ENCODE measurements at places on chromosomes 13 and 19. TPM values are rescaled to one million over a fixed set of nuclear protein-coding genes. Genes with fewer than 3 reads are reported as not detected.

DNA sequence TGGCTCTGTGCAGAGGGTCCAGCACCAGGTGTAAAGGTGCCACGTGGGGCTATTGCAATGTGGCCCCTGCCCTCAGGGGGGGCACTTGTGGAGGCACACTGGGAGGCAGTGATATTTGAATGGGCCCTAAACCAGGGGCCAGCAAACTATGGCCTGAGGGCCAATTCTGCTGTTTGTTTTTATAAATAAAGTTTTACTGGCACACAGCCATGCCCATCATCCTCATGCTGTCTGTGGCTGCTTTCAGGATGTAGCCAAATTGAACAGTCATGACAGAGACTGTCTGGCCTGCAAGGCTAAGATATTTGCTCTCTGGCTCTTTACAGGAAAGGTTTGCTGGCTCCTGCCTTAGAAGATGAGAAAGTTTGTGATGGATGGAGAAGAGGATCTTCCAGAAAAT lies 33.9 kb upstream of the RANBP3 start:
- DNase-seq, result no peak

GRCh38 chr13:48656608-48657007 lies 2.9 kb downstream of the CYSLTR2 start:
- no peak for DNase-seq

- no peak for DNase-seq
Measured at GRCh38 chr13:34144142-34144541, 326.2 kb downstream of the RFC3 start.

- DNase-seq, result no peak
Measured at GRCh38 chr19:18271433-18271841, 2.8 kb downstream of the IQCN start.

DNA sequence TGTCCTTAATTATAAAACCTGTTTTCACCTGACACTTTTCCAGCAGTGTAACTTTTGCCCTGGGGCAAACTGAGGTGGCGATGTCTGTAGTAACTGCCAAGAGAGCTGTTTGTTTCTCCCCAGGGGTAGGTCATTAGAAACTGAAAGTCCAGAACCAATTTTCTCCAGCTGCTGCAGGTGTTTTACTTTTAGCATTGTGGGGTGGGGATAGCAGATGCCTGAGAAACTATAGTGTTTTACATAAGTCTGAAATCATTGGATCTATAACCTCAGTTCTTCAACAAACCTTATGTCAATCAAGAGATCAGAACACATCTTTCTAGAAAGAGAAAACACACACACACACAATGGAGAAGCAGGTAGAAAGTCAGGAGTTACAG lies 92.7 kb downstream of the LHFPL6 start:
- DNase-seq, result no peak

DNA sequence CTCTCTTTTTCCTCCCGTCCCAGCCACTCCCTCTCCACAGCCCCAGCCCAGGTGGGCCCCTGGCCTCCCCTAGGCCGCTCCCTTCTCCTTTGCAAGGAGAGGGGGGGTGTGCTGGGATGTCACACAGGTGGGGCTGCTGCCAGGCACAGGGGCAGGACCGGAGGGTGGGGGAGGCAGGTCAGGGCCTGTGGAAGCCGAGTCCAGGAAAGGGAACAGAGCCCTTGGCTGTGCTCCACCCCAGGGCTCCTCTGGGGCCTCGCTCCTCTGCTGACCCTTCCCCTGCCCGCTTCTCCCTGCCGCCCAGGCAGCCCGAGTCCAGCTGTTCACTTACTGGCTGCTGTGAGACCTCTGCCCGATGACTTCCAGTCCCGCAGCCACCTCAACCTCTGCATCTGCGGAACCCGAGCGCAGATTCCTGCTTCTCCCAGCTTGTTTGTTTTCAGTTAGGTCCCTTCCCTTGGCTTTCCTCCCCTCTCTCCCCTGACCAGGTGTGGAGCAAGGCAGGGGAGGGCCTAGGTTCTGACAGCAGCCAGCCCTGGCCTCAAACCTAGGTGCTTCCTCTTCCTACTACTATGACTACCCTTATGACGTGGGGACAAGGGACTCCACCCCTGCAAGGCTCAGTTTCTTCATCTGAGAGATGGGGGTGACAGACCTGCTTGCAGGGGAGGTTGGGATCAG lies 850 bp upstream of the KLK11 start:
- peak; percentile 46 for DNase-seq

GRCh38 chr13:35621989-35622388 lies 145.5 kb upstream of the MAB21L1 start:
- no peak for DNase-seq

DNA sequence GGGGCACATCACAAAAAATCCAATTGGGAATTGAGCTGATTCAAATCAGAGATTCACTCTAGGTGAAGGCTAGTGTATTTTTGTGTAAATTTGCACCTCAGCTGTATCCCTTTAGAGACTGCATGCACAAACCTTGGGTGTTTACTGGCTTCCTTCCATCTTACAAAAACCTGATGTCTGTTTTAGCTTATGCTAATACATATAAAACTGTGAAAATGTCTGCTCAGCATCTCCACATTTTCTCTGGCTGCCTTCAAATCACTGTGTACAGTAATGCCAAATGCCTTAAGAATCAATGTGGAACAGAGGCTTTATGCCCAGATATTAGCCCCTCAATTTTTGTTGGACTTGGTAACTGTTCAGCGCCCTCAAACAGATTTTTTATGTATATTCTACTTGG lies 675.8 kb upstream of the SLITRK6 start:
- DNase-seq, result no peak

DNA sequence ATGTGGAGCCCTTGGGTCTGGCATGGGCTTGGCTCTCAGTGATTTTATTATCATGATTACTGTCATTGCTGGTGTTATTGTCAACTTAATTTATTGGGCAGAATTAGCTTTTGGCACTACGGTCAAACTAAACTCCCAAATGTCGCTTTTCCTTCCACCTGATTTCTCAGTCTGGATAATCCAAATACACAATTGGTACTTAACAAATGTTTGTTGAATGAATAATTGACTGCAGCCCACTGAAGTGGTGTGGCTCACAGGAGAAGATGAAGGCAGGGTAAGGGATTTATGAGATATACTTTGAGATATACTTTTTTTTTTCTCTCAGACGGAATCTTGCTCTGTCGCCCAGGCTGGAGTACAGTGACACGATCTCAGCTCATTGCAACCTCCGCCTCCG lies 1.5 kb downstream of the COLGALT1 start:
- DNase-seq, result no peak

GRCh38 chr19:35596366-35596999 lies 10.5 kb downstream of the PMIS2 start:
- no peak for DNase-seq

GRCh38 chr13:82436099-82436585 lies 1446.1 kb downstream of the SLITRK1 start:
- no peak for DNase-seq

DNA sequence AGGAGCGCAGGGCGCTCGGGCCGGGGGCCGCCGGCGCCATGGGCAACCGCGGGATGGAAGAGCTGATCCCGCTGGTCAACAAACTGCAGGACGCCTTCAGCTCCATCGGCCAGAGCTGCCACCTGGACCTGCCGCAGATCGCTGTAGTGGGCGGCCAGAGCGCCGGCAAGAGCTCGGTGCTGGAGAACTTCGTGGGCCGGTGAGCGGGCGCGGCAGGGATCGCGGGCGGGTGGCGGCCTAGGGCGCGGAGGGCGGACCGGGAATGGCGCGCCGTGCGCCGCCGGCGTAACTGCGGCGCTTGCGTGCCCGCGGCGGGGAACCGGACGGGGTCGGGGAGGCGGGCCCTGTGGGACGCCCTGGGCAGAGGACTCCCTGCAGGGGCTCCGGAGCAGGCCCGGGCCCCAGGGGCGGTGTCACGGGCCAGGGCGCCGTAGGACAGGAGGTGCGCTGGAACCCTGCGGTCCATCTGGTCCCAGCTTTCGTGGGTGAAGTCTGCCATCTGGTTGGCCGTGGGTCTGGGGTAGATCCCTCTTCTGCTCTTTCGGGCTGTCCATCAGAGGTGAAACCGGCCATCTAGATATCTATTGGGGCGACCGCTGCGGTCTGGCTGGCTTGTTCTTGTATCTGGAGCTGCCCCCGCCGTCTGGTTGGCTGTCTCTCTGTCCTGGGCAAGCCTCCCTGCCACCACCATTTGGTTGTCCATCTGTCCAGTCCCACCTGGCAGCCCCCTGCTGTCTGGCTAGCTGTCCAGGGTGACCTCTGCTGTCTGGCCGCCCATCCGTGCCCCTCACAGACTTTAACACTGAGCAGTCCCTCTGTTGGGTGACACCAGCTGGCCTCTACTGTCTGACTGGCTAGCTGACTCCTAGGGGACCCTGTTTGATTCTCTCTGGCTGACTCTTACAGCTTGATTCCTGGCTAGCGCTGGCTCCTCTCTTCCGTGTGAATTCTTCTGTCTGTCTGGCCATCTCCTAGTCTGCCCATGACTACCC lies 622 bp downstream of the DNM2 start:
- peak; percentile 53 for DNase-seq

DNA sequence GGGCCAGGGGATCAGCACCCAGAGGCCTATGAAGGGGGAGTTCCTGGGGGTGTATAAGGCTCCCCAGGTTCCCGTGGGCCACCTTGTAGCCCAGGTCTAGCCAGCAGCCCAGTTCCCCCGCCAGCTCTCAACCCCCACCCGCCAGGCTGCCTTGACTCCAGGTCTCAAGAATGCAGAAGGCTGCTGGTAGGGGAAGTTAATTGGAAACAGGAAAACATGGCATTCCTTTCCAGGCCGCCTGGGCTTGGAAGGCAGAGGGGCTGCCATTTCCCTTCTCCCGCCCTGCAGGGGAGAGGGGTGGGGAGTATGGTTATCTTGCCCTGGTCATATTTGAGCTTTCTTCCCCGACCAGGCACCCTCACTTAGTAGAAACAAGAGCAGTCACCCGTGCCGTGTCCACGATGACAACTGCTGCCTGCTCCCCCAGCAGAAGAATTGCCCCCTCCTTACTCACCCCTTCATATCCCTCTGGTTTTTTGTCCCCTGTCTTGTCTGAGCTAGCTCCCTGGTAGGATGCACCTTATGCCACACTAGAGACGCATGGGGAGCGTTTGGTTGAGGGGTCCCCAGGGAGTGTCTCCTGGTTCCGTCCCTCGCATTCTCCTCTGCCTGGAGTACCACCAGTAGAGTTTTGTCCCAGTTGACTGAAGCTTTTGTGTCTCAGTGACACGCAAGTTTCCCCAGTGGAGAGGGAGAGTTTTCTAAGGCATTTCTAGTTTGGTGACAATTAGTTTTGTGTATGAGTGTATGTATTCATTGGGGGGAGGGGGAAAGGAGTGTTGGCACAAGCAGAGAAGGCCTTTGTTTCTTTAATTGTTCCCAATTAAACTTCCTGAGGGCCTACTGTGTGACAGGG lies 4.5 kb downstream of the BICRA start:
- no peak for DNase-seq

DNA sequence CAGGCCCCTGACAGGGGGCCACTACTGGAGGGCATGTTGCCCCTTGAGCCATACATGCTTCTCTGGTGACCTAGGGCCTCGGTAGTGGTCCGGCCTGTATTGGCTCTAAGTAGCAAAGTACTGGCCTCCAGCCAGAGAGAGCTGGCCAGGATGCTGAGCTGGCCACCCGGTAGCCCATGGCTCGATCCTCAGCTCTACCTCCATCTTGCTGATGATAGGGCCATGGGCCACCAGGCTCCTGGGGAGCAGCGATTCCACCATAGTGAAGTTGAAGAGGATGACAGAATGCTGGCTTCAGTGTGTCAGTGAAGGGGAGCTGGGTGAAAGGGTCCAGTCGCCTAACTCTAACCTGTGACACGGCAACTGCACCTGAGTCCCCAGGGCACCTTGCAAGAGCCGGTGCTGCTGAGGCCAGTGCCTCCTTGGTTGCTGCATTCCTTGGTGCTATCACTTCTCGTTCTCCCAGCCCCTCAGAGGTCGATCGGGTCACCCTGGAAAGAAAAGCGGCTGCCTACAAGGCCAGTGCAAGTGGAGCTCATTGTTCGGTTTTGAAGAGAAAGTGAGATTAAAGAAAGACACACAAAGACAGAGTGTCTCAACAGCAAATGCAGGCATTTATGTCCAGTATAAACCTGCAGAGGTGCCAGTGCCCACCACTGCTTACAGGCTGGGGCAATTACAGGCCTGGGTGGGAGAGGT lies 5.0 kb downstream of the FPR3 start:
- no peak for DNase-seq

- peak; percentile 58 for DNase-seq
Measured at GRCh38 chr19:1270213-1270853, 1.2 kb downstream of the CIRBP start.

GRCh38 chr13:31090961-31091624 lies 70.6 kb downstream of the HSPH1 start:
- no peak for DNase-seq

KLK12 gene
- total RNA-seq, result not detected

SIGLECL1 gene
- total RNA-seq, result not detected

FPR3 gene
- 1.6 TPM for total RNA-seq

MAP2K2 gene
- 56.8 TPM for total RNA-seq

IL11 gene
- not detected for total RNA-seq

ATXN8OS gene
- total RNA-seq, result not detected

LGALS14 gene
- total RNA-seq, result not detected

SIGLEC5 gene
- 0.52 TPM for total RNA-seq

Data from body of pancreas (tissue), 4 donors.